ENCODE measurements at places on chromosomes 7 and 10. TPM values are rescaled to one million over a fixed set of nuclear protein-coding genes. Genes with fewer than 3 reads are reported as not detected.

The OPN4 gene
- under 0.01 TPM for total RNA-seq

The ACTL6B gene
- total RNA-seq: 0.05 TPM

The JCAD gene
- 9.9 TPM for total RNA-seq

The PDK4 gene
- total RNA-seq: 4.6 TPM

The DOCK1 gene
- total RNA-seq: 11.7 TPM

The STX1A gene
- 2.2 TPM for total RNA-seq

The HTR7 gene
- 0.14 TPM for total RNA-seq

The PIP gene
- 0.28 TPM for total RNA-seq

The UNCX gene
- total RNA-seq: 0.05 TPM

The CUTC gene
- 31.8 TPM for total RNA-seq

The EIF5AL1 gene
- 0.28 TPM for total RNA-seq

- DNase-seq: peak; percentile 39
Measured at GRCh38 chr7:140230861-140231770, 54.3 kb upstream of the KDM7A start.

- no peak for DNase-seq
Measured at GRCh38 chr10:77919713-77920108, 6.8 kb downstream of the DLG5 start.

- no peak for DNase-seq
Measured at GRCh38 chr7:73577627-73578341, 595 bp downstream of the TBL2 start.

GRCh38 chr7:46352004-46352954 is 431.2 kb upstream of the IGFBP3 start:
- DNase-seq: peak; percentile 30

DNA sequence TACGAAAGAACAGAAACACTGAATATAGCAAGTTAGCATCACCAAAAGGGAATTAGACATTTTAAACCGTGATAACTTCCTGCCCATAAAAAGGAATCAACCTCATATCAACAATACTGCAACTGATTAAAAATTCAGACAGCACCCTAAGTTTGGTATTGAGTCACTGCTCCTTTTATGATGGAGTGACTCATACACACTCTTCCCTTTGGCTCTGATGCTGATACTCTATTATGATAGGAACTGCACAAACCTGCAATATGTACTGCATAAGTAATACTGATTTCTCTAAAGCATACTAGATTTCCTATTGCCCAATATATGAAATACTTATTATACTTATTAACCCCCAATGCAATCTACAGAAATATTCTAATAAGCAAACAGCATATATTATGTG is 118.7 kb downstream of the PARD3 start:
- DNase-seq: no peak

DNA sequence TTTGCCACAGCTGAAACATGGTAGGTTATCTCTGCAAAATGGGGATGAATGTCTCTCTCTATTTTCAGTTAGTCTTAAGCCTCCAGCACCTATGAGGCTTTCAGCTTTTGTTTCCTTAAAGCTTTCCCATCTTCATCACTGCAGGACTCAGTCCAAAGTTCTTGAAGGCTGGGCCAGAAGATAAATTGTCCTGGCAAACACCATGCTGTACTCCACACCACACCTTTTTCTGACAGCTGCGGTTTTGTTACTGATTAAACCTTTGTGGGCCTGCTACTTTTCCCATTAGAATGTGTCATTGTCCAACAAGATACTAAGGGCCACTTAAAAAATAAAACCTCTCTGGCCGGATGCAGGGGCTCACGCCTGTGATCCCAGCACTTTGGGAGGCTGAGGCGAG is 87.2 kb upstream of the A1CF start:
- DNase-seq: no peak

DNA sequence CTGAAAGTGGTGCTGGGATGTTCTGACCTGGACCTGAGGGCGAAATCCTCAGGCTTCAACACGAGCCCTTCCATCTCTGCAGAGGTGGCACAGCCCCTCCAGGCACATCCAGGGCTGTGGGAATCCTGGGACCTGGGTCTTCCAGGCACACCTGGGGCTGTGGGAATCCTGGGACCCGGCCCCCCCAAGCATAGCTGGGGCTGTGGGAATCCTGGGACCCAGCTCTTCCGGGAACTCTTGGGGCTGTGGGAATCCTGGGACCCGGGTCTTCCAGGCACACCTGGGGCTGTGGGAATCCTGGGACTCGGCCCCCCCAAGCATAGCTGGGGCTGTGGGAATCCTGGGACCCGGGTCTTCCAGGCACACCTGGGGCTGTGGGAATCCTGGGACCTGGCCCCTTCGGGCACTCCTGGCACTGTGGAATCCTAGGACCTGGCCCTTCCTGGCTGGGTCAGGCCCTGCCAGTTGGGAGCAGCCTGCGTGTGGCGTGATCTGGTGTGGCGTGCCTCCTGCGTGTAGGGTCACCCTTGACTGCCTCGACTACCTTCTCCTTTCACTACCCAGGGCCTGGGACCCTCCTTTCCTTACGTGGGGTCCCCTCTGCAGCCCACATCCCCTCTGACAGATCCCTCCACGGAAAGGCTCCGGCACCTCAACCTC is 124.0 kb downstream of the WDR37 start:
- no peak for DNase-seq

DNA sequence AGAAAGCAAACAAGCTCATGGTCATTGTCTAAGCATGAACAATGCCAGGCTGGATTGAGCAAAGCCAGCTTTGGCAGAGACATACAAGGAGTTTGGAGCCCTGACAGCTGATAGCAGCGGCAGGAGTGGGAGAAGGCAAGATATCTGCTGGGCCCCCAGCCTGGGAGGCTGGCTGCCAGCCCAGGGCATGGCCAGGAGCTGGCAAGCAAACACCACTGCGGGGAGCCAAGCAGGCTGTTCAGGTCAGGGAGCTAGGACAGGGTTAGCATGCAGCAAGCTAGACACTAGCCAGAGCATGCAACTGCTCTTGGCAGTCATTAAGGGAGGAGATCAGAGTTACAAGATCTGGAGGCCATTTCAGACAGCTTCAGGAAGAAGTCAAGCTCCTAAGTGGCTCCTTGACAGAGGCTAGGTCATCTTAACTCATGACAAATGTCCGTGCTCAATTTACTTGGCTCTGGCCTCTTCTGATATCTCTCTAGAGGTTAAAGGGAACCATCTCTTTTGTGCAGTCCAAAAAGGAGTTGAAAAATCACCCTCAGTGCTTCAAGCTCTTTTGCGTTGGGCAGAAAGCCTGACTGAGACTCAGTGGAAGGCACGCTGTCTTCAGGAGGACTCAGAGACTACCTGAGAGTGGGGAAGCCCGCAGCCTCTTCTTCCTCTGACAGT is 436.8 kb upstream of the C7orf33 start:
- DNase-seq: no peak

DNA sequence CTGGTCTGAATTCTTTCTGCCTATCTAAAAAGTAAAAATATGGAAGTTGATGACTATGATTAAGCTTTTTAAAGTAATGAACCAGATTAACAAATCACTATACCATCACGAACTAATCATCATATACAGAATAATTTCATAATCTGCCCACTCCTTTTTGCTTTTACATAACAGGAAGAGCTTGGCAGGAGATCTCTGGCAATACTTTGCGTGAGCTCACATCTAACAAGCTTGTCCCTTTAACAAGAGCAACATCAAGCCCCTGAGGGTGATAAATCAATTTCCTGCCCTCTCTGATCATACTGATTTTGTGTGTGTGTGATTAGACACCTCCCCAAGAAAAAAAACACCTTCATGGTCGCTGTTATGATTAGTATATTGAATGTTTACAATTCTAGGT is 143.5 kb upstream of the ASAH2 start:
- DNase-seq: no peak

Data from thymus (tissue), 14 donors.